ENCODE measurements at places on chromosomes 7 and 10.

DNA sequence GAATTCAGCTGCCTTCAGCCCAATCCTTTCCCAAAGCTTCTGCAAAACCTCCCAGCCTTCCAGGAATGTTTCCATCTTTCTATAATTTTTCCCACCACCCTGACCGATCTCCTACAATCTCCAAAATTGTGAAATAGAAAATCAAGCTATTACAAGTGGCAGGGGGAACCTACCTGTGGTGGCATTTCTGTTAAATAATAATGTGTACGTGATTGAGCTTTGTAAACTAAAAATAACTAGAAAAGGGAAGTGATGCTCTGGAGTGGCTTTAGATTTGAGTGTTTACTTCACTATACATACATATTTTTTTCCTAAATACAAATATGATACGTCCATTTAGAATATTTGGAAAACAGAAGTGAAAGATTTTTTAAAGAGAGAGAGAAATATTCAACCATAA lies 593.6 kb downstream of the GRM8 start:
- no peak for DNase-seq

- no peak for DNase-seq
Measured at GRCh38 chr7:148884049-148884298, at the start of gene EZH2. EZH2 (minus strand) TSS chr7:148884291; CDS start chr7:148847298, 36,993 bp downstream.

- DNase-seq: no peak
Measured at GRCh38 chr10:131744346-131744745, 156.5 kb upstream of the PPP2R2D start.

DNA sequence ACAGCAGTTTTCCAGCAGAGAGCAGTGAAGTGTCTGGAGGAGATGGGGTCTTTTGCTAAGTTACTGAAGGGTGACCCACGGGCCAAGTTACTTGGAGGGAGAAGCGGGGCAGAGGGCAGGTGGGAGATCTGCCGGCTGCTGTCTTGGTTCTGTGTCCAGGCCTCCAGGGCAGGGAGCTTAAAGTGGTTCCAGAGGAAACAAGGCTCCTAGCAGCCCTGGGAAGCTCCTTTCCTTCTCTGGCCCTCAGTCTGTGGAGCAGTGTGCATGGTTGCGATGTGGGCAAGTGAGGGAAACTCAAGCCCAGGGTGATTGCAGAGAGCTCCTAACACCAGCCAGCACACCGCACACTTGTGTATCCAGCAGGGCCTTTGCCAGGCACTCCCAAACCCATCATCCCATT lies 6.3 kb downstream of the GHRHR start:
- DNase-seq: no peak

DNA sequence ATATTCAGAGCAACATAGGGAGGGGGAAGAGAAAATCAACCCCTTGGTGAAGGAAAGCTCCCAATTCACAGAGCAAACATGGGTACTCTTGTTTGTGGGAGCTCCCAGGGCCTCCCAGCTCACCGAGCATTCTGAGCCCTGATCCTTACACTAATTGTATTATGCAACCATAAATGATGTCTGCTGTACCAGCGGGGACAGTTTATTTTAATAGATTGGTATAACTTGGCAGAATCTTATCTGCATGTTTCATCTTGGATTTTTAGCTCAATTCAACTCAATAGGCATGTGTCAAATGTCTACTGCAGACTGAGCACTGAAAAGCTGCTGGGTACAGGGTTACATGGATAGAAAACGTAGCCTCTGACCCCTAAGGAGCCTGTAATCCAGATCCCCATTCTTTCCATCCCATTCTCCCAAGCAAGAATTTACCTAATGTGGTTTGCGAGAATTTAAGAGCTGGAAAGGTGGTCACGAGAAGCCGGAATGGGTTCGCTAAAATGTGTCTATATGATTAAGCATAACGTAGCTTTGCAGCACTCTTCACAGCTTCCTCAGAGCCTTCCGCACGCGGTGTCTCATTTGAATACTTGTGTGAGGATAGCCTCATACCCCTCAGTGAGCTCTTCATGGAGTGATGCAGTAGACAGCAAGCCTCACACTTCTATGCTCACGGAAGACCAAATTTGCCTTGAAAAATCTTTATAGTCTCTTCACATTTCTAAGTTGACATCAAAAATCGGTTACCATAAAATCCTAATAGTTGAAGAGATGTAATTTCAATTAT lies 18.3 kb downstream of the EGFR start:
- no peak for DNase-seq

- DNase-seq: no peak
Measured at GRCh38 chr7:139989366-139990141, 73.2 kb downstream of the PARP12 start.

DNA sequence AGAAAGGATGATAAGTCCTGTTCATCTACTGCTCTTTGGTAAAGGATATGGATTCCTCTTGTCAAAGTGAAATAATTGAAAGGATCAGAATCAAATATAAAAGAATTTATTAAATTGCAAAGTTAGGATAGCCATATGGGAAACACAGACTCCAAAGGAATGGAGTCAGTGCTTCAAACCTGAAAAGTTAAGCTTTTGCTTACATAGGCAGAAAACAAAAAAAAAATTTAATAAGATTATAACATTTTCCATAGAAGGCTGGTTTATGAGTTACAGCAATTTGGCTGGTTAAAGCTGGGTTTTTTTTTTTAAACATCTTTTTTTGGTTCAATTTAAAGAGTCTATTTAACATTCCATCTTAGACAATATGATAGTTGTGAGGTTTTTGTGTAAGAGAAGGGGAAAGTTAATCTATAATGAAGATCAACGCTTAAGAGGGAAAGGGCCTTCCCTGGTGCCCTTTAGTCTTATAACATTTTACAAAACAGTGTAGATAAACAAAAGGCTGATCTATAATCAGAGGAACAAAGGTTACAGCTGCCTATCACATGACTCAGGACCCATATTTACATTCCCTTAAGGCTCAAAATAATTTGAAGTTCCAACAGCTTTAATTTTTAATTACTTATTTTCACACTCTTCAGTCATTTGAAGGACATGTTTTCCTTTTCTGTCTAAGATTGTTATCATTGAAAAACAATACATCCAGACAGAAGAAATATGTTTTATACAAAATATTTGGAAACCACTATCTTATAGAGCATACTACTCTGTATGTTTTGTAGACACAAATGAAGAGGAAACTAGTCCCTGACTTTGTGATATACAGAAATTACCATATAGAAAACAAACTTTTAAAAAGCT lies 234.3 kb upstream of the MBL2 start:
- no peak for DNase-seq

DNA sequence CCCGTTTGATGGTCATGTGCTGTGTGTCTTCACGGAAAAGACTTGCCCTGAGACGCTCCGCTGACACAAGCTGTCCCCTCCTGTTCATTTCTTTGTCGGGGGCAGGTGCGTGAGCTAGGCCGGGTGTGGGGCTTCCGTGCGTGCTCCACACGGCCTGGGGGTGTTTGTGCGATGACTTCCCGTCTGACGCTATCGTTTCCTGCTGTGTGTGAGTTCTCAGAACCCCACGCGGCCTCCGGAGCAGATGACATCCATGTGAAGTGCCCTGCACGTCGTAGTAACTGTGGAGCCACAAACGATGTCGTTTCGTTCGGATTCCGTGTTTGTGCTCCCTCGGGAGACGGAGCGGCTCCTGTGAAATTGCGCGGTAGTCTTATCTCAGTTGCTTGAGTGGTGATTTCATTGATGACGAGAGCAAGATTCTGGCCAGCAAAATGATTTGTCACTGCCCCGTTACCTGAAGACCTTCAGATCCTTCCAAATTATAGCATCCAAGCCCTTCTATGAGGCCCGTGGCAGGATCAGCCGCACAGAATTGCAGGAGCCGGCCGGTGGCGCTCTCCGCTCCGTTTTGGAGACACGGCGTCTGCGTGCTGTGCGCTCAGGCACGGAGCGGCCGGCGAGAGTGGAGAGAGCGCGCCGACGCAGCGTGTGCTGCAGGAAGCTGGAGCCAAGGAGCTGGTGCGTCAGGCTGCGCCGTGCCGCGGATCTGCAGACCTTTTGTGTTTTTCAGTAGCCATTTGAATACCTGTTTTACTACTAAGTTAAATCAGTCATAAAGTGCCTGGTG lies 94.9 kb downstream of the NKX6-2 start:
- DNase-seq: no peak

GRCh38 chr10:103550229-103550628 lies 56.7 kb downstream of the NEURL1 start:
- DNase-seq: no peak

DNA sequence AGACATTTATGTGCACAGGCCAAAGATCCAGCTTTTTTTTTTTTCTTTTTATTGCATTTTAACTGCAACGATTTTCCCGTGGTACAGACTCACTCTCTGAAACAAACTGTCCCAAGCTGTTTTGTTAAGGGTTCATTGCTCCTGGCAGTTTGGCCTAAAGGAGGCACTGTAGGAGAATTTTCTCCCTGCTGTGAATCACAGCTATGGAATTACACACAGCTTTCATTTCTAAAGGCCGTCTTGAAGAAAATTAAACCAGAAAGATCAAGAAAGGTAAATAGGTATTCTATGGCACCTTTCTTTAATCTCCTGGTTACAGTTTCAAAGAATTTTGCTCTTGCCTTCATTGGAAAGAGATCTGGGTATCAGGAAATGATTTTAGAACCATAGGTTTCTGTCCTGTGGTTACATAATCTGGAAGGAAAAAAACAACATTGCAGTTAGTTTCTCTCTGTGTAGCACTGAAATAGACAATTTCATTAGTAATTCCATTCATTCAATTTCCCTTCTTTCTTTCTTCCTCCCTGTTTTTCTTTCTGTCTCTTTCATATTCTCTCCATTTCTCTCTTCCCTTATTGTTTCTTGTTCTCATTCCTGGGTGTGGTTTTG lies 51.2 kb downstream of the PDK4 start:
- DNase-seq: no peak

GRCh38 chr7:135662123-135662372 lies 266 bp upstream of the STMP1 start:
- no peak for DNase-seq

DNA sequence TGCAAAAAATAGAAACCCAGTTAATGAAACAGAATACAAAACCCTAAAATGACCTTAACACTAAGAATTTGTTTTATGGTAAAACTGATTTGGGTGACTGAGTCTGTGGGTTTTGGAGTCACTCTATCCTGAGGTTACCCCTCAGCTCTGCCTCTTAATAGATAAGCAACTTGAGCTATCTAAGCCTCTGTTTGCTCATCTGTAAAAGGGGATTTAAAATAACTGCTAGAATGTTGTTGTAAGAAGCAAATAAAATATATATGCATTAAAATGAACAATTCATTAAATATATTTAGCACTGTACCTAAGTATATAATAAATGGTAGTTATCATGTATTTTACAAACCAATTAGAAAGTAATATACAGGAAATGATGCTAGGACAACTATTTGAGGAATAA lies 115.4 kb downstream of the CABCOCO1 start:
- no peak for DNase-seq

DNA sequence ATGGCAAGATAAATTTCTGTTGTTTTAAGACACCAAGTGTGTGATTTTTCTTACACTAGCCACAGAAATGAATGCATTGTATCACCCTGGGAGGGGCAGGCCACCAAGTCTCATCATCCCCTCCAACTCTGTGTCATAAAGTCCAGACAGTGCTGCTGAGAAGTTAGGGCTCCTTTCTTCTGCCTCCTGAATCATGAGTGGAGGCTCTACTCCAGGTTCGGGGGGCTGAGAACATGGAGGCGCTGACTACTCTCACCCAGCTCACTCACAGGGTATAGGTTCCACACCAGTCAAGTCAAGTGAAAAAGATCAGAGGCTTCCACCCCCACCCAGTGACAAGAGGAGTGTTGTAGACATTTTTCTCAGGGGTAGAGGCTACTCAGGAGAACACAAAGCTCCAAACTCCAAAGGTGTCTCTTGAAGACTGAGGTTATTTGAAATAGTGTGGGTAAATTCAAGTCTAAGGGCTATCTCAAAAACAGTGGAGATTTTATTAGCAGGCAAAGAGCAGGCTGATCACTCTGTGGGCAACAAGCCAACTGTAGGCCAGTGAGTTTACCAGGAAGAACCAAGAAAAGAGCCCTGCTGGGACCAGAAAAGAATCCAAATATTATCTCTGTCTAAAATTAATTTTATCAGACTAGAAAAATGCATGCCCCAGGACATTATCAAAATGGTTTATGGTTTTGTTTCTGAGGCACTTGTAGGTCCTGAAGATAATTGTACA lies 118.6 kb upstream of the RET start:
- no peak for DNase-seq

- no peak for DNase-seq
Measured at GRCh38 chr7:35253710-35254495, at the start of gene TBX20. TBX20 (minus strand) TSS chr7:35254100; CDS start chr7:35253620, 480 bp downstream.

DNA sequence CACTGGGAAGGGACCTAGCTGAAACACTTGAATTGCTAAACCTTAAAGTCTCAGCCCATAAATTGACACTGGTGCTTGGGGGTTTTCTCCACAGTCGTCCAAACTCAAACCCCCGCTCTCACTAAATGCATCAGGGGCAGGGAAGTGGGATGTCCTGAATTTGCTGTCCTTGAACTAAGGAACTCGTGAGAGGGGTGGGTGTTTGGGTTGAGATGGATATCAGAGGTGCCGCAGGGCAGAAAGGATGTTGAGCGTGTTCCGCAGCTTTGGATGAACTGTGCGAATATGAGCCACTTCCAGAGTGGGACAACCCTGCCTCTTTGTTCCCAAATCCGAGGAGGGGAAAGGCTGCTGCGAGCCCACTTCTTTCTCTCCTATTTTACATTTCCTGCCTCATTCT lies 90.3 kb upstream of the LYZL2 start:
- no peak for DNase-seq

- no peak for DNase-seq
Measured at GRCh38 chr7:13827716-13828115, 161.8 kb downstream of the ETV1 start.

DNA sequence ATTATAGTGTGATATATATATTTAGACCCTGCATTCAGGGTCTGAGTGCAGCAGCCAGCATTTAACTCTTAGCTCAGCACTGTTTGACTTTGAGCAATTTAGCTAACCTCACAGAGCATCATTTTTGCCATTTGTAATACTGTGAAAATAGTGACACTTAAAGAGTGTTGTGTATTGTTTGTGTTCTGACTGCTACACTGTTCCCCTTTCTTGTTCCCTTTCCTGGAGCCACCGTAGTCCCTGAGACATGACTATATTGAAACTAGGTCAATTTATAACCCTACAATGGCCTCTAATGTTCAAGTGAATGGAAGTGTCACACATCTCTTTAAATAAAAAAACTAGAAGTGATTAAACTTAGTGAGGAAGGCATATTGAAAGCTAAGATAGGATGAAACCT lies 20.3 kb upstream of the CD36 start:
- DNase-seq: no peak

DNA sequence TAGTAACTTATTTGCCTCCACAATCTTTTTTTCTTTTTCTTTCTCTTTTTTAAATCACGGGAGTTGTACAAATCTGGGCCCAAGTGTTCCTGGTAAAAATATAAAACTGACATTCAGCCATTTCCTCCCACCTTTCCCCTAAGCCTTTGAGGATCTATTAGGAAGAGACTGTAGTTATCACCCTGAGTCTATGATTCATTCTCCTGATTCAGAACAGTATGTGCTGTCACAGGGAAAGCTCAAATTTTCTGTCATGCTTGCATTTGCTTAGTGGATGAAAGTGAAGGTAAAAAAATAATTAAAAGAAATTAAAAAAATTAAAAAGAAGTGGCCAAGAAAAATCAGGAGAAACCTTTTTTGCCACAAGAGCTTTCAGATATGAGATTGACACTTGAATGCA lies 71.7 kb downstream of the KIF20B start:
- no peak for DNase-seq
